CD8-positive, alpha-beta memory T cell (primary cell): ENCODE measurements at places on chromosomes 12 and 14.

DNA sequence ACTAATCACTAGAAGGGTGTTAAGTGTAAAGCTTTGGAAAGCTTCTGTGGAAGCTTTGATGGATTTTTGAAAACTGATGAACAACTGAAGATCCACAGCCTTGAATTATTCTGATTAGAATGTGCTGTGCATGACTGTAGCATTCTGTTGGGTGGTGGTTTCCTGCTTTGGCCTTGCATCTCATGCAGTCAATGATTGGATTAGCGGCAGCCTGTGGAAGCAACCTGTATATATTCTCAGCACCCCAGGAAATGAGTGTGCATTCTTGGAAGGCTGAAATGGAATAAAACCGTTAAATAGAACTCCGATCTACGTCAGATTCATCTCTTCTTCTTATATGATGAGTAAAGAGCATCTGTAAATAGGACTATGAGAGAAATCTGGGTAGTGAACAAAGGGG lies 120.2 kb downstream of the SLC16A7 start:
- H3K27ac ChIP-seq: no peak overlapping the region
- H3K36me3 ChIP-seq: no peaks in the 10 kb centered on the region
- DNase-seq: no peak
- H3K4me1 ChIP-seq: no peaks in the 10 kb centered on the region
- H3K4me3 ChIP-seq: no peak overlapping the region

- H3K27me3 ChIP-seq: no peaks in the 10 kb centered on the region
- peaks cover 5% of the 10 kb centered on the region for H3K36me3 ChIP-seq
- DNase-seq: no peak
- H3K27ac ChIP-seq: no peak overlapping the region
- no peak overlapping the region for H3K4me3 ChIP-seq
- no peaks in the 10 kb centered on the region for H3K4me1 ChIP-seq
Observed at GRCh38 chr12:28350502-28350901, 160.2 kb downstream of the CCDC91 start.

DNA sequence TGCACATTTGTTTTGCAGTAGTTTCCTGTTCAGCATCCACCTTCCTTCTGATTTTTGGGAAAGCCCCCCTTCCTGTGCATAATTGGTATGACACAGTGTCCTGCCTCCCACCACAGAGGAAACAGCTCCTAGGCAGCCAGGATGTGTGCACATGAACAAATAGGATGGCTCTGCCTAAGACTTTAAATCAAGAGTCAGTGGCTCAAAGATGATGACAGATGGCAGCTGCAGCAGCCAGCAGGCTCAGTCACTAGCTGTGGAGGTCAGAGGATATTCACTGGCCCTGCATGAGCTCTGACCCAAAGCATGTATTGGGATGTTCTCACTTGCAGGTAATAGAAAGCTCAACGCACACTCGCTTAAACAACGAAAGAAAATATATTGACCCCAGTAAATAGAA lies 90.3 kb downstream of the KCNK10 start:
- H3K27ac ChIP-seq: no peak overlapping the region
- no peak for DNase-seq
- H3K27me3 ChIP-seq: peaks cover 5% of the 10 kb centered on the region
- no peak overlapping the region for H3K4me3 ChIP-seq

- no peak for DNase-seq
- no peaks in the 10 kb centered on the region for H3K27me3 ChIP-seq
- H3K27ac ChIP-seq: no peak overlapping the region
- H3K4me1 ChIP-seq: no peaks in the 10 kb centered on the region
- H3K36me3 ChIP-seq: no peaks in the 10 kb centered on the region
Observed at GRCh38 chr12:97943359-97943758, 480.8 kb downstream of the RMST start.

- DNase-seq: no peak
- H3K36me3 ChIP-seq: no peaks in the 10 kb centered on the region
- no peak overlapping the region for H3K4me3 ChIP-seq
- no peaks in the 10 kb centered on the region for H3K27me3 ChIP-seq
- H3K4me1 ChIP-seq: peaks cover 2% of the 10 kb centered on the region
Observed at GRCh38 chr12:52862023-52862422, 13.2 kb upstream of the KRT78 start.
